ENCODE measurements at places on chromosomes 3 and 15.

- no peak for DNase-seq
Measured at GRCh38 chr3:42900226-42901072, 5.5 kb upstream of the ZNF662 start.

GRCh38 chr3:107662586-107662985 is 139.8 kb downstream of the BBX start:
- no peak for DNase-seq

GRCh38 chr15:66850996-66851310 is 148.9 kb downstream of the SMAD6 start:
- no peak for DNase-seq

DNA sequence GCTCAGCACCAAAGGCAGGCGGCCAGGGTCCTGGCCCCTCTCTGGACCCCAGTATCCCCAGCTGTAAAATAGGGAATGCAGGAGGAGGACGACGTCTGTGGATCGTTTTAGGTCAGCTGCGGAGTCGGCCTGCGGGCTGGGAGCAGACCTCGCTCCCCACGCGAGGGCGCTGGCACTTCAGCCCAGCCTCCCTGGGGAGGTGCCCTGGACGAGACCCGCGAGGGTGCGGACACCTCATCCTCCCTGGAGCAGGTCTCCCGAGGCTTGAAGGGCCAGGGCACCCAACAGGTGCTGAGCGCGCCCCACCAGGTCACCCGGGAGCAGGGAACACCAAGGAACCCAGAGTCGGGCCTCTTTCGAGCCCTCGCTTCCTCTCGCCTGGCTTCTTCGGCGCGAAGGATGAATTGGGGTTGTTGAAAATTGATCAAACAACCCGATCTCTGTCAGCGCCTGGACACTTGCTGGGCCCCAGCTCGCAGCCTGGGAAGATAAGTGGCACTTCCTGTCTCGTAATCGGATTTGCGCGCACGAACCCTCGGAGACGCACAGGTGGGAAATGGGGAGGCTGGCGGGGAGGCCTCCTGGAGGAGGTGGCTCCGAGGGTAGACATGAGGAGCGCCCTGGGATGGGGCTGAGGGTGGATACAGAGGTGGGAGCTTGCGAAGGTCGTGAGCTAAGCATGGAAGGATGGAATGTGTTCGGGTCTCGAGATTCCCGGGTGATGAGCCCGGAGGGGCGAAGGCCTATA is 588 bp upstream of the VIPR1 start:
- DNase-seq: peak; percentile 76

DNA sequence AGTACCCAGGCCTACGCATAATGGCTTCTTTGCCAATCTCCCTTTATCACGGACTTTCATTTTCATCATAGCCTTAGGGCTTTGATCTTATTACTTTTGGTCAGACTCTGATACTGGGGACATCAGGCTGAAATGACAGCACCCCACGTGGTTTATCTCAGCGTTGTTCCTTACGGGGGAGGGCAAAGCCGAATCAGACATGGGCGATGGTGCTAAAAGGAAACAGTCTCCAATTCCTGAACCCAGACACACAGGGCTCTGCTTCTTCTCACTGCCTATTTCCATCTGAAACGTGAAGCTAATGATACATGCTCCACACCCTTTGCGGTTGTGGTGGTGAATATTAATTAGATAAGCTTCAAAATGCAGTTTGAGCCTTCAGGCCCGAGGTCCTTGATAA is 59.4 kb upstream of the CD47 start:
- DNase-seq: no peak

- DNase-seq: no peak
Measured at GRCh38 chr3:54951405-54951804, 23.5 kb upstream of the LRTM1 start.

DNA sequence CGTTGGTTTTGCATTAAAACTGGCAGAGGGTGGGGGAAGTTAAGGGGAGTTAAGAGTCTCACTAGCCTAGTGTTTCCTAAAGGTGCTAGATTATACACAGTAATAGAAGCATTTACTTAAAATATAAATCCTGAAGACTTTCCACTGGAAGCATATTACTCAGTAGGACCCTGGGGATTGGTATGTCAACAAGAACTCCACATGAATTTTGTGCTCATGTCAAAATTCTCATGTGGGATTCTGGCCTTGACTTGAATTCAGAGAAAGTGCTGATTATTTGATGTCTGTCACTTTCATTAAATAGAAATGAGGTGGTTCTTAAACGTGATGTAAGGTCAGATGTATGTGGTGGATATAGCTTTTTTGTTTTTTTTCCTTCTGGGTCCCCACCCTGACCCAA is 997.2 kb downstream of the TUSC7 start:
- no peak for DNase-seq

Measured in activated T-cell treated with anti-CD3 and anti-CD28 coated beads, Interleukin-2, amount 50 U/mL, for 1 hour (primary cell).